ENCODE measurements at places on chromosomes 11 and 22.

DNA sequence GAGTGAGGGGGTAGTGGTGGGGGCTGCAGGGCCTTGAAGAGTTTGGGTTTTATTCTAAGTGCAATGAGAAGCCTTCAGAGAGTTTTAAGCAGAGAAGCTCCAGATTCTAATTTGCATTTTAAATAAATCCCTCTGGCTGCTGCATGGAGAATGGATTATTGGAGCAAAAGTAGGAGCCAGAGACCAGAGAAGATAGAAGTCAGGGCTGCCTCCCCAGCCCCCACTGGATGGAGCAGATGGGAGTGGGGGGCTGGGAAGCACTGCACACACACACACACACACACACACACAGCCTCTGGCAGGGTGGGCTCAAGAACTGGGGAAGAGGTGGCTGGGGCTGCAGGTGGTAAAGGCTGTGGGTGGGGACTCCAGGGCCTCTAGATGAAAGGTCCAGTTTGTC lies 75.6 kb downstream of the TSPAN18 start:
- no peak for DNase-seq

GRCh38 chr11:26950260-26950719 lies 43.6 kb upstream of the FIBIN start:
- no peak for DNase-seq

DNA sequence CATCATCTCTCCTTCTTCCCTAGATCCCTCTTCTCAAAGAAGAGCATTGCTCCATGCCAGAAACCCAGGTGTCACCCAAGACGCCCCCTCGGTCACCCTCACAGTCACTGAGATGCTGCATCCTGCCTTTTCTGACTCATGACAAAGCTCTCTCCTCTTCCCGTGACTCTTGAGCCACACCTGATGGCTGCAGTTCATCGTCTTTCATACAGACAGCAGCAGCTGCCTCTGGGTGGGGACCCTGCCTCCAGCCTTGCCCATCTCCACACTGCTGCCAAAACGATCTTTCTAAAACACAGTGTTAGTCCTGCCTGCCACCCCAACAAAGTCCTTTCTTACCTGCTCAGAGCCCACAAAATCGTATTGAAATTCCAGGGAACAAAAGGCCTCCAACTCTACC lies 44.8 kb downstream of the BUD13 start:
- DNase-seq: no peak

- DNase-seq: peak; percentile 37
Observed at GRCh38 chr11:33802194-33802950, 28.1 kb upstream of the FBXO3 start.

DNA sequence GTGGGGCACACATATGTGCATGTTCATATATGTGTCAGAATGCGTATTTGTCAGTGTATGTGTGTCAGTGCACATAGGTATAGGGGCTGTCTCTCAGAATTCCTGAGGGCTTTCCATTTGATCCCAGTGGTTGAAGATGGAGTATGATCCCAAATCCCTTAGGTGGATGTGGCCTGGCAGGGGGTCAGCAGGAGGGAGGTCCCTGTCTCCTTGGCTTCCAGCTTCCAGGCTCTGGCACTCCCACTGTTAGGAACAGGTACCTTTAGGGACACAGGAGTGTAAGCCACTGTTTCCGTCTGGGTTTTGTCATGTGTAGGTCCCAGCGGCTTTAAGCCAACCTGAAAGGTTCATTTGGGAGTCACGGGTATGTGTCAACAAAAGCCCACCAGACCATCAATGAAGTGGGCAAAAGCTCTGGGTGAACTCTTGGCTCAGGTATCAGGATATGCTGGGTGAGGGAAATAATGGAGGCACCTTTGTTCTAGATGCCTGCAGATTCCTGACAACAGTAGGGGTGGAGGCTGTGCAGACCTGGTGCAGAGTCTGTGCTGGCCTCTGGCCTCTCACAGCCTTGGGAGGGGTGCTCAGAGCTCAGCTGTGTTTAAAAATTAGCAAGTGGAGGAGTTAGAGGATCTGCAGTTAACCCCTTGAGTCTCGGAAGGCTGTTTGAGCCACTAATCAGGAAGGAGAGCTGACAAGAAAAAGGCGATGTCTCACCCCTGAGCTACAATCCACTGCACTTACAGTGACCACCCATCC lies 9.0 kb downstream of the KCNQ1OT1 start:
- DNase-seq: no peak

- no peak for DNase-seq
Observed at GRCh38 chr22:36334821-36335603, 52.8 kb downstream of the MYH9 start.

DNA sequence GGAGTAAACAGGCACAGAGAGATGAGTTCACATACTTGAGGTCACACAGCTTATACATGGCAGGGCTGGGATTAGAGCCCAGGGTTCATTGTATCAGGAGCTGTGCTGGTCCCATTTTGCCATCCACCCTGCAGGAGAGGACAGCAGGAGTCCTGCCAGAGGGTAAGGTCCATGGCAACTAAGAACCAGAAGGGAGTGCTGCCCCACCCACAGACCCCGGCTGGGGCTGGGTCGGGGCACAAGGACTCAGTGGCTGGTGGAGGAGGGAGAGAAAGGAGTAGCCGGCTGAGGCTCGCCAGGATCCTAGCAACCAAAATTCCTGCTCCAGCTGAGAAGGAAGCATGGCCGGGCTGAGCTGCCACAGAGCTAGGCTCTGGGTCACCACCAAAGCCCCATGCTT lies 25.9 kb upstream of the TP53I11 start:
- no peak for DNase-seq

DNA sequence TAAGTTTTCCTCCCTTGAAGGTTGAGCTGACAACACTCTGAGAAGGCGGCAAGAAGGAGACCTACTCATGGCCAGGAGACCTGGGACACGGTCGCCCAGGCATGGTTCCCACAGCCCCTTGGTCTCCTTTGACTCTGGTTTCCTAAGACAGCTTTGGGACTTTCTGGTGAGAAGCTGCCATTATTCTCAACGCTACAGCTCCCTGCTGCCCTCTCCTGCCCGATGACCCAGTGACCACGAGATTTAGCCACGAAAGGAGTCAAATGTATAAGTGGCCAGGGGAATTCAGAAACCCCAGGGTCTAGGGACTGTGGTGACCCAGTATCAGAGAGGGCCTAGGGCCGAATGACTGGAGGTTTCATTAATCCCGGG lies 699 bp upstream of the SDF2L1 start:
- no peak for DNase-seq

- DNase-seq: no peak
Observed at GRCh38 chr11:15829312-15829711, 527.0 kb downstream of the SOX6 start.
